Renal pelvis (tissue), 12 donors: ENCODE measurements at places on chromosomes 3 and 15. TPM values are rescaled to one million over a fixed set of nuclear protein-coding genes. Genes with fewer than 3 reads are reported as not detected.

DNA sequence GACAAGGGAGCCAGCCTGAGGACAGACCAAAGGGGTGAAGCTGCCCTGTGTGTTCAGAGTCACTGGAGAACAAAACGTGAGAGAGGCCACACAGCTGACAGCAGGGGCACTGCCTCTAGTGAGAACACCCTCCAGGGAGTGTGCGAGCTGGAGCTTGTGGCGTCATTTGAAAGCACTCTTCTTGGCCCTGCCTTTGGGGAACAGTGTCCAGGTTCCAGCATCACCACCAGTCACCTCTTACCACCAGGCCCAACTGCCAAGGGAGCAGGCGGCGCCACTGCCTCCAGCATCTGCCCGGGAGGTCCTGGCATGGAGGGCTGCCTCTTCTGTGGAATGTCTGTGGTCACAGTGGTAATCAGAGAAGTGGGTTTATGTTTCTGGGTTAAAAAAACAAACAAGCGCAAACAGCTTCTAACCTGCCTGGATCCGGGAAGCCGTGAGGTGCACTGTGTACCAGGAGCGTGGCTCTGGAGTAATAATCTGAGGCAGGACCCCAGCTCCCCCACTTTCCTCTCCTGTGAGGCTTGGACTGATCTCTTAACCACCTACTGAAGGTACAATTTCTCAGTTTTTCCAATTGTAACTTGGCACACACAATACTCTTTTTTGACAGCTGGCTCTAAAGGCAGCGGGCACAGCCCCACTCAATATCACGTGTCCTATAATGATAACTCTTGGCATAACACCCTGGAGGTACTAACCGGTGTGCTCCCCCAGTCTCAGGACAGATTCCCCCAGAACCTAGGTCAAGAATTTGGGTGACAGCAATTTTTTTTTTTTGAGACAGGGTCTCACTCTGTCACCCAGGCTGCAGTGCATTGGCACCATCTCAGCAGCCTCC is 32.2 kb upstream of the CDCP1 start:
- DNase-seq, result no peak

- DNase-seq, result no peak
These were observed 129.9 kb downstream of the KLF13 start for GRCh38 chr15:31456354-31457060.

- no peak for DNase-seq
These were observed 36.8 kb upstream of the TCAIM start for GRCh38 chr3:44301746-44302145.

DNA sequence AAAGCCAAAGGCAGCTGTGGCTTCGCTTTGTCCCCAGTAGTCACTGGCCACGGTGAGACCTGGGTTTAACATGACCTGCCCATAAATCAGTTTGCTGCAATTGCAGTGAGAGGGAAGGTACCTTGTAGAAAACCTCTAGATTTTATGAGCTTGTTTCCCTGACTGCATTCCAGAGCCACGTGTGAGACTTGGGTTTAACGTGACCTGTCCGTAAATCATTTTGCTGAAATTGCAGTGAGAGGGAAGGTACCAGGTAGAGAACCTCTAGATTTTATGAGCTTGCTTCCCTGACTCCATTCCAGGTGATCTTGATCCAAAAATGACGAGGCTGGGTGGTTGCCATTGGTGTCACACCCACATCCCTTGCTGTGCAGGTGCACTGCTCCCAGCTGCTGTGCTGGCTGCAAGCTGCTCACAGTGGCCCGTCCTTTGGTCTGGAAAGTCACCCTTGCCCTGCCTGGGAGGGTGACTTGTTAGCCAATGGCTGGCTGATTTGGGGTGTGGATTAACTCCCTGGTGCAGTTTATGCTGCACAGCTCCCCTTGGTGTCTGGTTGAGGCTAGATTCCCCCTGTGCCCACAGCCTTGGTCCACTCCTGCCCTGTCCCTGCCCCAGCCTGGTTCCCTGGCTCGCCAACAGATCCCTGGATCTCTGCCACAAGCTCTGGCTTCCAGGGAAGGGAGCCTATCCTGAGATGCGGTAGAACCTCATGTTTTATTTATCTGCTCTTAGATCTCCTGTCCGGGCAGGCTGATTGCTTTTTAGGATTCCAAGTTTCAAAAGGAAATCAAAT is 192.7 kb upstream of the CTDSPL start:
- peak; percentile 71 for DNase-seq

DNA sequence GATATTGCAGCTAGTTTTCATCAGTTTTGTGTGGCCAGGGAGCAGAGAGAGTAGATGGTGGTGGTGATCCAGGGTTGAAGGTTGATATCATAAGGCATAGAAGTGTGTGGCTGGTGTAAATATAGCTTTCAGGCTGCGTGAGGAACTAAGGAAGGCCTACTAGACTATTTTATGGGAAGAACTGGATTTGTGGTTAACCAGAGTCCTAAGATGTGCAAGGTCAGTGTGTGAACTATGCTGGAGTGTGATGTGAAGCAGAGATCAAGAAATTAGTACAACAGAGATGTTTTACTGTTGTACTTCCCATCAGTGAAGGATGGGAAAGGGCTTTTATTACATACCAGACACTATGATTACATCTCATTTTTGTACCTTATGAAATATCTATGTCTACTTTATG is 41.5 kb downstream of the MAPK6 start:
- no peak for DNase-seq

- DNase-seq, result no peak
These were observed 144.0 kb upstream of the TLE3 start for GRCh38 chr15:70241561-70242320.

GRCh38 chr3:54917174-54917573 is 10.7 kb downstream of the LRTM1 start:
- no peak for DNase-seq

GRCh38 chr3:136639069-136639468 is 113.1 kb downstream of the STAG1 start:
- DNase-seq, result no peak

DNA sequence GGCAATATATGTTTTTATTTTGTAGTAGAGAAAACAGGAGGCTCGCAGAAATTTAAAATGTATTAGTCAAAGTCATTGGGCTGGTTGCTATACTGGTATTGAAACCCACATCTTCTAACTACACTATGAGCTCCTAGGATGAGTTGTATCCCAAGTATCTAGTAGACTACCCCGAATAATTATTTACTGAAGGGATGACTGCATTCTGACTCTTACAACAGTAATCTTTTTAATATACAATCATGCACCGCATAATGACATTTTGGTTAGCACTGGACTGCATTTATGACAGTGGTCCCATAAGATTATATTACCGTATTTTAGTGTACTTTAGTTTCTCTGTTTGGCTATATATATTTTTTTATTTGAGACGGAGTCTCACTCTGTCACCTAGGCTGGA is 15.3 kb downstream of the PIGB start:
- no peak for DNase-seq

DNA sequence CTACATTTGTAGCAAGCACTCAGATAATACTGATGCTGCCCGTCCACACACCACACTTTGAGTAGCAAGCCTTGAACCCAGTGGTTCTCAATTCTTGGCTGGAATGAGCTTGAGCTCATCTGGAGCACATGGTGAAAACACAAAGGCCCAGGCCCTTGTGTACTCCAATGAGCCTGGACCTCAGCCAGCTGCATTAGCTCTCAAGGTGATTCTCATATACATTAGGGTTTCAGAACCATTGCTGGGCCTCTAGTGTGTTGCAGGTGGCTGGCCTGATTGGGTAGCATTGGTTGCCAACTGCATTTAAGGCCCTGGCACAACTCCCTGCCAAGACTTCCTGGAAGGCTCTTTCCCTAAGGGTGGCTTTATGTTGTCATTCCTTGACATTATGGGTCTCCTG is 23.4 kb upstream of the ZFAND6 start:
- DNase-seq, result no peak

GRCh38 chr15:29632671-29633406 is 189.4 kb downstream of the TJP1 start:
- no peak for DNase-seq

- no peak for DNase-seq
These were observed 102.3 kb upstream of the PFN2 start for GRCh38 chr3:150073031-150073430.

DNA sequence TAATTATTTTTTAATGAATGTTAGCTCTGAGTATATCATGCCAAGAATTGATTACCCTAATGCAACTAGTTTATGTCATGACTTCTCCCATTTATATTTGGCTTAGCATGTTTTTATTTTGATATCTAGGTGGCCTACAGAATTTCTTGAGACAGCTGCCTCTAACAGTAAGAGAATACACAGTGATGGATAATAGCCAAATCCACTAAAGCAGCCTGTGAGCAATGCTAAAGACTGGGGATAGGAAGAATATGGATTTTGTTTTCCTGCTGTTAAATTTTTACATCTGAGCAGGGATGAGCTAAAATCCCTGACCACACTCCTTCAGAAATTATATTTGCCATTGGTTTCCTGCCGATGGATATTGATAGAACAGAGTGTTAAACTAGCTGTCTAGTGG is 149.3 kb upstream of the TGFBR2 start:
- no peak for DNase-seq

GRCh38 chr3:108171106-108171505 is 51.1 kb downstream of the IFT57 start:
- no peak for DNase-seq

GRCh38 chr3:188287762-188288505 is 134.0 kb downstream of the LPP start:
- no peak for DNase-seq

DNA sequence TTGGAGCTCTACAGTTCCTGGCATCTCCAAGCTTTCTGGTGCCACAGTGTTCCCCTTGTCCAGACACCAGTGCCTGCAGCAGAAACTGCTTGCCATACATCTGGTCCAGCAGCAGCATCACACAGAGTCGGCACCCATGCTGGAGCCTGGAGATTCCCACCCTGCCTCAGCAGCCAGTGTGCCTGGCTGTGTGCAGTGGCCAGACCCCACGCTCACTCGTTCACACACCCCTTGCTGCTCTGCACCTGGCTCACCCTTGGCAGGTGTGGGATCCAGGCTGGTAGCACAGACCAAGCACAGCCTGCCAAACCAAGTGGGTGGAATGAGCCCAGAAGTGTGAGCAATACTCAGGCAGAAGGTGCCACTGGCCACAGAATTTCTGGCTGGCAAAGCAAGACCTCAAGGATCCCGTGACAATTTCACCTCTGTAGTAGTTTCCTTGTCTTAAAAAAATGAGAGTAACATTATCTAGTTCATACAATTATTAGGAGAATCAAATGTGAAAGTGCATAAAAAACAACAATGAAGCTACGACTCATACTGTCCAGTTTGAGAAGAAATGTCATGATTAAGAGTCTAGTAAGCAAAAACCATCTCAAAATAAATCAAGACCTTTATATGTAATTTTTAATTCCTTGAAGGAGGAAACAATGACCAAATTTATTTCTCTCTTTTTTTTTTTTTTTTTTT is 22.9 kb upstream of the ZBED2 start:
- DNase-seq, result no peak

- no peak for DNase-seq
These were observed 23.7 kb downstream of the CYP11A1 start for GRCh38 chr15:74343797-74344127.

GRCh38 chr3:113018536-113019181 is 27.9 kb downstream of the GTPBP8 start:
- peak; percentile 19 for DNase-seq

DNA sequence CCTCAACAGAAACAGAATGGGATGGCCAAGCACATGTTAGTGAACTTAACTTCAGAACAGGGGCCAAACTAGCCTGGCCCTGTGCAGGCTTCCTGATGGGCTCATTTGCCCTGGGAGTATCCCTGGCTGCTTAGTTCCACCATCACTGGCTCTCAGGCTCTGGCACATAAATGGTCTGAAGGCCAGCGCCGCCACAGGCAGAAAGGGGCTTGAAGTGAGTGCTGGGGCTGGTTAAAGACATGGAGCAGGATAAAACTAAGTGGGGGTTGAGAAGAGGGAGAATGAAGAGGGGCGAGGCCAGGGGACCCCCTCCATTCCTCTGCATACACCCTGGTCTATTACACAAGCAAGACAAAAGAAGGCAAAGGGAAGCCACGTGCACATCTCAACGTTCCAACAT is 12.2 kb downstream of the SLCO2A1 start:
- DNase-seq, result no peak

GRCh38 chr3:112143689-112144088 is 10.6 kb upstream of the GCSAM start:
- no peak for DNase-seq

- no peak for DNase-seq
These were observed 655.4 kb upstream of the GBE1 start for GRCh38 chr3:82416830-82417229.

DNA sequence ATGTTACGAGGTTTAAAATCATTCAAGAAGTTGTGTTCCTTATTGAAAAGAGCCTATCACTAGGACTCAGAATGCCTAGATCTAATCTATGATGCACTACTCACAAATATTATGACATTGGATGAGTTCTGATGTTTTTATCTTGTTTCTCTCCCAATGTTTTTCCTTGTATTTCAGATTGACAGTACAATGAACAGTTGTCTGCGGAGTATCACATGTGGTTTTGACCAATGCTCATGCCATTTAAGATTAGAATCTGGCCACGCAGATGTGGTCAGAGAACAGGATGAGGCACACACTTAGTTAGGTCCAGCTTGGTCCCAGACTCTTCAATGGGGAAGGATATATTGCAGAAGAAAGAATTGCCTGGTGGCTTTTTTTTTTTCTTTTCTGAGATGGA is 25.6 kb upstream of the CCDC50 start:
- no peak for DNase-seq

GRCh38 chr3:193911784-193912340 is 224.1 kb upstream of the HES1 start:
- no peak for DNase-seq

DNA sequence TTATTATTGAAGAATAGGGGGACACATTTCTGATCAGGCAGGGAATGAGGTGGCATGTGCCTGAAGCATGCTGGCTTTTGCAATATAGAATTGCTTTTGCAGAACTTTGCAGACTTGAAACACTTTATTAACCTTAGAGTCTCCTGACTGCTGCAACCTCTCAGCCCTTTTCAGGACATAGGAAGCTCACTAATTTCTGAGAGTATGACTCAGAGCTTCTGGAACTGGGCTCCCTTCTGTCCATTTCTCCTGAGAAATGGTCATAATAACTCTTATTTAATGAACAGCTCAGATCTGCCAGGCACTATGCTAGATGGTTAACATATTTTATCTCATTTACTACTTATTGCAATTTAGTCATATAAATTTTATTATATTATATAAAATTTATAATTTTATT is 38.6 kb upstream of the DGKG start:
- no peak for DNase-seq

- no peak for DNase-seq
These were observed 11.9 kb downstream of the VGLL4 start for GRCh38 chr3:11631820-11632219.

- no peak for DNase-seq
These were observed 79.0 kb downstream of the MYLK start for GRCh38 chr3:123805101-123805500.

GRCh38 chr15:99168601-99169580 is 64.0 kb downstream of the SYNM start:
- DNase-seq, result no peak

UBE3A gene
- 87.0 TPM for polyA plus RNA-seq

DUOXA2 gene
- polyA plus RNA-seq, result not detected

ARHGEF26 gene
- 16.6 TPM for polyA plus RNA-seq

SLC28A1 gene
- polyA plus RNA-seq, result 7.7 TPM

ERICH6 gene
- 1.00 TPM for polyA plus RNA-seq

FANCD2OS gene
- not detected for polyA plus RNA-seq

ANXA2 gene
- 606 TPM for polyA plus RNA-seq
